Glutamatergic neuron (in vitro differentiated cells): ENCODE measurements at places on chromosomes 3 and 15.

- H3K27ac ChIP-seq, result no peak overlapping the region
- H3K4me3 ChIP-seq, result peak overlapping the region; percentile 35
- H3K4me1 ChIP-seq, result peaks cover 9% of the 10 kb centered on the region
Measured at GRCh38 chr3:126355251-126355650, 2.0 kb downstream of the KLF15 start.

DNA sequence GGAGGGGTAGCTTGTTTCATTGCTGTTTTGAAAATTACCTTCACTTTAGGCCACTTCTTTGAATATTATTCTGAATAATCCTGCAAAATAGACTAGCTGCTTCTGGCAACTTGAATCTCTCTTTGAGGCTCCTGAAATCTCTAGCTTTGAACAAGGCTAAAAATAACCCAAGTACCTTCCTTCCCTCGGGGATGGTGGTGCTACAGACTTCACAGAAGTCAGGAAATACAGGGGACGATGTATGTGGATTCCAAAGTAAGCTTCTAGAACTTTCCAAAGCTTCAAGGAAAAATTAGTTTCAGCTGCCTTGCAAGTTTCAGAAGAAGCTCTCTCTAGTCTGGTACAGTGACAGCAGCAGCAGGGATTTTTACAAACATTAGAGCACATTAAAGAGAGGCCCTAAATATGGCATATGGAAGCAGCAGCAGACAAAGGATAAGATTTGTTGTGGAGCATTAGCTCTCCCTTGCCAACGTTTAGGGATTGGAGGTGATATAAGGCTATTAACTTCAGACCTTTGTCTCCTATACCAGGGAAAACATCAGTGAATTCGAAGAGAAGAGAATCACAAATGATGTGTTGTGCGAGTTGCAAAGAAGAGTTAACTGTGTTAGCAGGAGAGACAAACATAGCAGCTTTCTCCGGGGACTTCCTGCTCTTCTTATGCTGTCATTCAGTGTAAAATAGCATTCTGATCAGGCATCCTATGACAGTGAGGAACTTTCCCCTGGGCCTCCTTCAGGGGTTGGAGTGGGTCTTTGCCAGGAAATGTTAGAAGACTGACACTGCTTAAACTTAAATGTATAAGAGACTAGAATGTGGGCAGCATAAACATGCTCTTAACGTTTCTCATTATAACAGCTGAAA lies 783.0 kb upstream of the ARPP21 start:
- H3K4me1 ChIP-seq, result peaks cover 28% of the 10 kb centered on the region
- H3K4me3 ChIP-seq, result peak overlapping the region; percentile 58
- peak overlapping the region; percentile 98 for H3K27ac ChIP-seq
- DNase-seq, result no peak
- H3K27me3 ChIP-seq, result no peaks in the 10 kb centered on the region
- H3K36me3 ChIP-seq, result no peaks in the 10 kb centered on the region

DNA sequence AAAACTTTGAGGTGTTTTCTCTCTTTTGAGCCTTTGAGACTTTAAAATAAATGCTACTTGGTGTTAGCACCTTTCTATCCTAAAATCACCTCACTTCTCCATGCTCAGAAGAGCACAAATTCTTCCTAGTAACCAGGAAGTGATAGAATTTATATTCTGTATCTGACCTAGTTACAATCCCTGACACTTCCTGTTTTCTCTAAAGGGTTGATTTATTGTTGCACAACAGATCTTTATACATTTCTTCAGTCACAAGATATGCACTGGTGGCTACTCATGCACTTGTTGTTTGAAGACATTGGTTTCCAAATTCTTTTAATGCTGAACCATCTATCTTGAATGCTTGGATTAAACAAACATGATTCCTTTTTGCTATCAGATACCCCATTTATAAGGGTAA lies 47.2 kb upstream of the CNTN3 start:
- DNase-seq, result no peak
- H3K4me1 ChIP-seq, result no peaks in the 10 kb centered on the region

- peaks cover 26% of the 10 kb centered on the region for H3K36me3 ChIP-seq
- H3K27ac ChIP-seq, result no peak overlapping the region
- DNase-seq, result no peak
- H3K4me3 ChIP-seq, result no peak overlapping the region
- H3K4me1 ChIP-seq, result peaks cover 5% of the 10 kb centered on the region
Measured at GRCh38 chr3:58293516-58293915, 12.5 kb upstream of the RPP14 start.

GRCh38 chr15:43881944-43882343 lies 55.1 kb downstream of the WDR76 start:
- no peak overlapping the region for H3K4me3 ChIP-seq
- peaks cover 7% of the 10 kb centered on the region for H3K36me3 ChIP-seq
- DNase-seq, result no peak
- no peaks in the 10 kb centered on the region for H3K4me1 ChIP-seq

- H3K4me3 ChIP-seq, result peak overlapping the region; percentile 32
- no peaks in the 10 kb centered on the region for H3K36me3 ChIP-seq
- peaks cover 4% of the 10 kb centered on the region for H3K27me3 ChIP-seq
- DNase-seq, result no peak
Measured at GRCh38 chr15:91124132-91124531, 24.1 kb downstream of the SV2B start.

DNA sequence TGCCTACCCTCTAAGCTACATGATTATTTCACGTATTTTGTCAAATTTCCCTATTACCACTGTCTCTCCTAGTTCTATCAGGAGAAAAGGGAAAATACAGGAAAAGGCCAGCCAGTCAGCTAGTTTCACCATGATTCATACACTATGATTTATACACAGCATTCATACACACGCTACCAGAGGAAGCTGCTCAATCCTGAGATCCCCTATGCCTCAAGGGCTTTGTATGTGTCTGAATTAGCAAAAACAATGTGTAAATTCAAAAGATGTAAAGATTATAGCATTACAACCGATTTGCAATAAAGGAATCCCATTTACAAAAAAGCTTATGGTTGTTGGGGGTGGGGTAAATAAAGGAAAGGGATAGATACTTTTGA lies 3.1 kb upstream of the ACKR4 start:
- H3K4me1 ChIP-seq, result no peaks in the 10 kb centered on the region
- H3K36me3 ChIP-seq, result no peaks in the 10 kb centered on the region
- no peak overlapping the region for H3K27ac ChIP-seq
- no peak for DNase-seq
